Sigmoid colon (tissue), 7 donors: ENCODE measurements at places on chromosomes 7 and 10. TPM values are rescaled to one million over a fixed set of nuclear protein-coding genes. Genes with fewer than 3 reads are reported as not detected.

DNA sequence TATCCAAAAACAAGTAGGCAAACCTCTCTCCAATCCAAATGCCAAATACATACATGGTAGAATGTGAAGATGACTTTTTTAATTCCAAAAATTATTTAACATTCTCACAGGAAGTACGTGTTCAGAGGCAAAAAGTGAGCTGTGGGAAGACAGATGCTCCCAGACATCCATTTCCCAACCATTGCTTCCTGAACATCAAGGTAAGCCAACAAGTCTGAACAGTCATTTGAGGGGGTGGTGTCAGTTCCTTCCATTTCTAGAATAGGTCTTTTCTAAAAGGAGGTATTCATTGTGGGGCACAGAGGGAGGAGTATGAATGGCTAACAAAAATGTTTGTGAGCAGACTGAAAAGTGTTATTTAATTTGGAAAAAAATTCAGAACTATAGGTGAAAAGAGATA is 49.1 kb downstream of the OSBPL3 start:
- DNase-seq = no peak

DNA sequence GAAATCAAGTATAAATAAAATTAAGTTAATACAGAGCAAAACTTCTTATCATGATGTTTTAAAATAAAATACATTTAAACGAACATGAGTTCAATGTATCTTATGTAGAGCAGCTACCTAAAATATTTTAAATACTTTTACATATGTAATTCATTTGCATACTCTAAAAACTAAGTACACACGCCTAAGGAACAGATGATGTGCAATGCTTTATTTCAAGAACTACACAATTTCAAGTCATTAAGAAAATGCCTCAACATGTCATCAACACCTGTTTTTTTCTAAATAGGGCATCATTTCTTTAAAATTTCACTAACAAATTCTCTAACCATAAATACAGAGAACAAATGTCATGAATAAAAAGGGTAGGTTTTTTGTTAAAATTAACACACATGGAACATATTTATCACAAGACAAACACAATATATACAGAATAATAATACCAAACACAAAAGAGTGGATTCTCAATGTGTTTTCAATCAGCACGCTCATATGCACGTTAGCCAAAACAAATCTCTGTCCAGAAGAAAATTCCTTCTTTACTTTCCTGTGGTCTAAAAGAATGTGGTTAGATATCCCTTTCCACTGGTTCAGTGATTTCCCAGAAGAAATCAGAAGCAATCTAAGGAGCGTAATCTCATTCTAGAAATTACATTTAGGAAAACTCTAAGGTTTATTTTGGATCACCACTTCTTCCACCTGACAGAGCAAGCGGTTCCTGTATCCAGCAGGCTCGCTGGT is 73.0 kb upstream of the PFKP start:
- DNase-seq = no peak

DNA sequence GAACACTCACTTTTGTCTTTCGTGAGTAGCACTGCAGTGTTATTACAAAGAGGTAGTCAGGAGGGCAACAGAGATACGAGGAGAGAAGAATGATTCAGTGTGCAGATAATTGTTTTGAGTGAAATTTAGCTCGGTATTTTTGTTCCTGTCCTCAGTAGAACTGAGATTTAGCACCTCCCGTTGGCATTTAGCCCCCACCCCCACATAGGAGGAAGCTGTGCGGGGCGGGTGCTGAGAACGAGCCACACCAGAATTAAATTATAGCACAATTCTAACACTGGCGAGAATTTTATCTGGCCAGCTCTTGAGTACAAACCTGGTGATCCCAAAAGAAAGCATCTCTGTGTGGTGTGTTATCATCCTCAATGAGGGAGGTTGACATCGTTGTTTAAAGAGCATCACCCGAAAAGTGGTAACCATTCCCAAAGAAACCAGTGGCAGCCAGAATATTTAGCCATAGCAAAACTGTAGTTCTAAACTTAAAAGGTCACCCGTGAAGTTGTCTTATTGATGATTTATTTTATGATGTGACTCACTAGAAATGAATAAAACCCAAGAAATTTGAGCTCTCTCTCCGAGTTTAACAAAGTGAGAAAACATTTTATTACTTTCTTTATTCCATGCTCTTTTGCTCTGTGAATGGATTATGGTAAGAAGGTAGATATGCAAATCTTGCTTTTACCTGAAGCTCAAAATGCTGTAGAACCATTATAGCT is 612.2 kb downstream of the SUGCT start:
- DNase-seq = no peak

DNA sequence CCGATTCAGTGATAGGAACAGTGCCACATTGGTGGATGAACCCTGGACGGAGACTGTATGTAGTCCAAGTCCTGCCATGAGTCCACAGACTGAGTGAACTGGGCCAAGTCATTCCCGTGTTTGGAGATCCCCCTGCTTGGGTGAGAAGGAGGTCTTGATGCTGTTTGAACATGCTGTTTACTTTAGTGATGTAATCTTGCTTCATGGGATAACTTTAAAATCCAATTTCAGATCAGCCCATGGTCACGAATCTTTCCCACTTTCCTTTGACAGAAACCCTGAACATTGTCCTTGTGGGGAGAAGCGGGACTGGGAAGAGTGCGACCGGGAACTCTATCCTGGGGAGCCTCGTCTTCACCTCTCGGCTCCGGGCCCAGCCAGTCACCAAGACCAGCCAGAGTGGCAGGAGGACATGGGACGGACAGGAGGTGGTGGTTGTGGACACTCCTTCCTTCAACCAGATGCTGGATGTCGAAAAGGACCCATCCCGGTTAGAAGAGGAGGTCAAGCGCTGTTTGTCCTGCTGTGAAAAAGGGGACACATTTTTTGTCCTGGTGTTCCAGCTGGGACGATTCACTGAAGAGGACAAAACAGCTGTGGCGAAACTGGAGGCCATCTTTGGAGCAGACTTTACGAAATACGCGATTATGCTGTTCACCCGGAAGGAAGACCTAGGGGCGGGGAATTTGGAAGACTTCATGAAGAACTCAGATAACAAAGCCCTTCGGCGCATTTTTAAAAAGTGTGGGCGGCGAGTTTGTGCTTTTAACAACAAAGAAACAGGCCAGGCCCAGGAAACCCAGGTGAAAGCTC is 26.6 kb downstream of the GIMAP8 start:
- no peak for DNase-seq

The PDE6C gene
- not detected for polyA plus RNA-seq

The ELFN1 gene
- polyA plus RNA-seq = not detected

The ZNF365 gene
- polyA plus RNA-seq = 0.16 TPM

The ETV1 gene
- polyA plus RNA-seq = 1.5 TPM
